ENCODE measurements at places on chromosomes 16 and 17.

DNA sequence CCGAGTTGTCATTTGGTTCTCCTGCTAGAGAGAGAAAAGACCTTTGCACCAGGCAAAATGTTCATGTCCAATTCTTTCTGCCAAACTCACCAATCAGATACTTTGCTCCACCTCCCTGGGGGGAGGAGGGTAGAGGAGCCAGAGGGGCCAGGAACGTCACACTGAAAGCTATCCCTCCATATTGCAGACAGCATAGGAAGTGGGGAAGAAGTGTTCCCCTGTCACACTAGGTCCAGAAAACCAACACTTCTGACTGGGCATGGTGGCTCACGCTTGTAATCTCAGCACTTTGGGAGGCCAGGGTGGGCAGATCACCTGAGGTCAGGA is 9.5 kb downstream of the HSD17B2 start:
- DNase-seq = no peak

GRCh38 chr17:15078570-15078969 is 186.6 kb downstream of the PMP22 start:
- DNase-seq = no peak

GRCh38 chr17:32917842-32918241 is 10.1 kb upstream of the TMEM98 start:
- no peak for DNase-seq

DNA sequence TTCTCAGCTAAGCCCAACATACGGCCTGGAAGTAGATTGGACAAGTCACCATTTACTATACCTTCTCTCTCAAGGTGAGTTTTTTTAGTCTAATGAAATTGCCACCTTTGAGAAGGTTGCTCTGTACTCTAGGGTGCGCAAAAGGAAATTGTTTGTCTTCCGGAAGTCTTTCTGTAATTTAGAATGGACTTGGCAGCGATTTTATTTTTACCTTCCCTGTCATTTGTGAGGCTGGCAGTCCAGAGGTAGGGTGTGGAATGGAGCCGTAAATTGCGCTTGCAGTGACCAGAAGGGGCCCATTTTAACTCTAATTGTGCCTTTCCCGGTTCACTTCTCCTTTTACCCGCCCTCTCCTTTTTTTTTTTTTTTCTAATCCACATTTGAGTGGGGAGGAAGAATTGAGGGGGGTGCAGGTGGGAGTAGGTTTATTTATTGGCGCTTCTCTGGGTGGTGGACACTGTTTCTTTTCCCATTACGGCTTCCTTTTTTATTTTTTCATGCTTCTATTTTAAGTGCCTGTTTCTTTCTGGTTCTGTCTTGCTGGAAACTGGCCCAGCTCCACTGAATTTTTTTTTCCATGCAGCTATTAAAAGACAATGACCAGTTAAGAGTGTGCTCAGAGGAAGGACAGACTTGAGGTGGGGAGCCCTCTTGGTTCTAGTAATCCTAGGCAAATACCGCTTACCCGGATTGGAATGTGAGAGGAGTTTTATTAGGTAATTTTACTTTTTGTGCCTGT is 89.7 kb upstream of the CLEC18A start:
- no peak for DNase-seq

DNA sequence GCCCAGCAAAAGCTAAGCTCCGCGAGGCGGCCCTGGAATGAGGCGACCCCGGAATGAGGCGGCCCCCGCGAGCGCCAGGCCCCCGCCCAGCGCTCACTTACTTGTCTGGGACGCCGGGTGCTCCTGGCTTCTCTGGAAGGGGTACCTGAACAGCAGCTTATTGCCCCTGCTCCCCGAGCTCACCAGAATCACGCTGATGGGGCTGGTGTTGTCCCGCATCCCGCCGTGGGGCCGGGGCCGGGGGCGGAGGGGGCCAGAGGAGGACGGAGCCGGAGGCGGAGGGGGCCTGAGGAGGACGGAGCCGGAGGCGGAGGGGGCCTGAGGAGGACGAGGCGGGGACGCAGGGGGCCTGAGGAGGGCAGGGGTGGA is 440 bp downstream of the NPRL3 start:
- DNase-seq = no peak

GRCh38 chr17:80561541-80562114 is 17.0 kb downstream of the RPTOR start:
- DNase-seq = no peak

DNA sequence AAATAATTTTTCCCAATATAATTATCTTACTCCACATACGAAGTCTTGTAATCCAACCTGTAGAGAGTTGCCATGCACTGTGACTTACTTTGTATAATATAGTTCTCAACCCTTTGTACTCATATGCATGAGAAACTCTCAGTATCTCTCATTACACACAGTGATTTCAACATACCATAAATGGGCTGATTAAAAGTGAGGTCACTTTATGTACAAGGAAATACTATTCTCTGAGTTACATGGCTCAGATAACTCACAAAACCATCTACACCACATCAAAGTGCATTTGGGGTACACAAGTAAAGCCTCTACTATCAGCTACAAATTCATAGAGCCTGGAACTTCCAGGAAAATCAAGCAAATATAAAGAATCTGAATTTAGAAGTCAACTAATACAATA is 27.9 kb downstream of the SLFN12 start:
- DNase-seq = no peak

DNA sequence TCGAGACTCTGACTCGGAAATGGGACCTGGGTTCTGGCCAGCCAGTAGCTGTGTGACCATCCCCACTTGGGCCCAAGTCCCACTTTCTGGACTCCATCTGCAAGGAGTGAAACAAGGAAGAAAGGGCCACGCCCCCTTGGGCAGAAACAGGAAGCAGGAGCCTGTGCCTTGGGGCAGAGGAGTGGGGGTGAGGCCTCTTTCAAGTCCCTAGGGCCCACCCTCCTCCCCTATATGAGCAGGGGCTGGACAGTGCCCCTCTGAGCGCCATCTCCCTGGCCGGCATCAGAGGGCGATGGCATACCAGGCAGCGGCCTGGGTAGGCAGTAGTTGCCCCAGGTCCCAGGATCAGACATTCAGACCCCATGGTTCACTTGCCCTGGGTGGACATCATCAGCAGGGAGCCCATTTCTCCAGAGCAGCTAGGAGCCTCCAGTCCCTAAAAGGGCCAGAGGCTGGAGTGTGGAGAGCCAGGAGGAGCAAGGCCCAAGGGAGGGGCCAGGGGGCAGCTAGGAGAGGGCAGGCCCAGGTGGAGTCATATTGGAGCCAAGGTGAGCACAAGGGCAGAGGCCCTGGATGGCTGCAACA is 7.1 kb downstream of the BCAR1 start:
- DNase-seq = peak; percentile 41

DNA sequence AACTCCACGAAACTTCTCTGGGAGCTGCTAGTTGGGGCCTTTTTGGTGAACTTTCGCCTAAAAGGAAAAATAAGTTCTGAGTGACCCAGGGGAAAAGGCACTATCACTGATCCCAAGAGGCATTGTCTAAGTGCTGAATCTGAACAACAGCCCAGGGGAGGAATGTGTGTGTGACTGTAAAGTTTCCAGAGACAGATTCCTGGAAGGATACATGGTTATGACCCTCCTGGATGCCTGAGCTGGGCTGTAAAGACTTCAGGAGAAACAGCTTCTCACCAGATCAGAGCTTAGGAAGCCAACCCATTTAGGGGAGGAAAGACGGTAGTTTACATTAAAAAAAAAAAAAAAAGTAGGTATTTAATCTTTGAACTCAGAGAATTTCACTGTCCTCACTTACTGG is 20.2 kb downstream of the HIGD1B start:
- no peak for DNase-seq

- no peak for DNase-seq
Measured at GRCh38 chr17:57557416-57557815, 187.7 kb downstream of the CCDC182 start.

DNA sequence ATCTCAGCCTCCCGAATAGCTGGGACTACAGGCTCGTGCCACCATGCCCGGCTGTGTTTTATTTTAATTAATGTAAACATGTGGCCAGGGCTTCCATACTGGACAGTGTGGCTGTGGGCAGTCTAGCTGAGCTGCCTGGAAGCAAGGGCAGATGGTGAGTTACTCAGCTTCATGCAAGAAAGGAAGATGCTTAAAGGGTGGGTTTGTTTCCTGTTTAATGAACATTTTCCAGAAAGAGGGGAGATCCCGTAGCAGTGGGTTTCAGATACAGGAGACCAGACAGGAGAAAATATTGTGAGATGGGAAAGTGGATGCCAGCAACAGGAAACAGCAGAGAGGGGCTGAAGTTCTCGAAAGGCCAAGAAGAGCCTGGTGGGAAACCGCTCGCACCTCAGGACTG is 7.3 kb downstream of the MAPK8IP3 start:
- DNase-seq = no peak

Data from HCEC 1CT (cell line).